ENCODE measurements at places on chromosomes 3 and 15.
A peak's percentile ranks its signal among the peaks of the same experiment; 100 is the strongest.

DNA sequence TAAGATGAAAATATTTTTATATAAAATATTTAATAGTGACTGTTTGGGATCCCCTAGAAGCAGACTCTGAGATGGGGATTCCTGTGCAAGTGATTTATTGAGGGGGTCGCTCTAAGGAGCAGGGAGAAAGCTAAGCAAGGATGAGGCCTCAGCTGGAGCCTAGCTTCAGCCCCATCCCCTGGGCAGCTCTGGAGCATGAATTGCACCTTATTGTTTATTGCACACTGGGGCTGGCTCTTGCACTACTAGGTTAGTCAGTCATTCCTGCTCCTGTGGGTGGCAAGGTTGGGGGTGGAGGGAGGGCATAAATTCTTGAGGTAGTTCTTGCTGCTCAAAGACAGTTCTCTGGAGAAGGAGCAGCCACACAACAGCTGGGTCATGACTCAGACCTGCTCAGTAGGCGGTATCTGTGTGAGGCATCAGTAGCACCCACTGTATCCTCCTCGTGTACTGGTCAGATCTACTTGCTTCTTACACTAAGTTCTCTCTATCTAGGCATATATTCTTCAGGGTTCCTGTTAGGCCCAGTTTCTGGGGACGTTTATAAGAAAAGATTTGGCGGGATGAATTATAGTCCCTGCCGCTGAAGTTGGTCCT, 27.2 kb upstream of the TNFSF10 start:
- peak; percentile 24 for DNase-seq

DNA sequence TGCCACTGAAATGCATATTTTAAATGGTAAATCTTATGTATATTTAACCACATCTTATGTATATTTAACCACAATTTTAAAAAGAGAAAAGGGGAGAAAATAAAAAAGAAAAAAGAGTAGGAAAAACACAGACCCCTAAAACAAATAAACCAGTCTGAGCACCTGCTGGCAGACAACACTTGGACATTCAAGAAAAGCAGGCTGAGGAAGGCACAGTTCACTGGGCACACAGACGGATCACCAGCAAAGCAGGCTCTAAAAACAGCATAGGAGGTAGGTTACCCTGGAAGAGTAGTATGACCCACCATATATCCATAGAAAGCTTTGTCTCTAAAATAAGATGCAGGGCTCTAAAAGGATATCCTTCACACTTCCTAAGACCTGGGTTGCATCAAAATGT, 27.0 kb downstream of the AAGAB start:
- DNase-seq, result no peak

GRCh38 chr15:77830051-77830468, 197.3 kb upstream of the LINGO1 start:
- DNase-seq, result no peak

GRCh38 chr3:98807011-98807410, 43.9 kb downstream of the ST3GAL6 start:
- no peak for DNase-seq

- no peak for DNase-seq
Measured at GRCh38 chr3:40623567-40623966, 98.8 kb downstream of the ZNF621 start.

Data from activated CD8-positive, alpha-beta memory T cell treated with anti-CD3 and anti-CD28 coated beads for 1 hour (primary cell).